ENCODE measurements at places on chromosomes 16 and 17.

GRCh38 chr16:31519759-31520431 lies 7.8 kb upstream of the AHSP start:
- no peak for DNase-seq

- DNase-seq, result no peak
These were observed 391.3 kb upstream of the CDH5 start for GRCh38 chr16:65975049-65975708.

- DNase-seq, result no peak
These were observed 8.3 kb downstream of the CBFA2T3 start for GRCh38 chr16:88968589-88969280.

DNA sequence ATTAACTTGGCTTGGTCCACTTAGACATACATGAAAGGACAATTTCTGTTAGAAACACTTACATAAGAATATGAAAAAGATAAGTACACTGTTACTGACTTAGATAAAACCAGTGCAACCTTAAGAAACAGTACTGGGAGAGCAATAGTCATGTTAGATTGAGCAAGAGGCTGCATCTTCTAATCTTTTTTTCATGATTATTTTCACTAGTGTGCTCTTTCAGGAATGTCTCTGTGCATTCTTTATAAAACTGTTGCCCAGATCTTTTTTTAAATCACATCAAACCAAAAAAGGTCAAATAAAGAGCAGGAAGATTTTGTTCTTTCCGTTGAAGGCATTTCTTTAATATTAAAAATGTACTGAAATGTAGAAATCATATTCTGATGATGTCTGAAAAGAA lies 100.7 kb upstream of the AXIN2 start:
- DNase-seq, result no peak

DNA sequence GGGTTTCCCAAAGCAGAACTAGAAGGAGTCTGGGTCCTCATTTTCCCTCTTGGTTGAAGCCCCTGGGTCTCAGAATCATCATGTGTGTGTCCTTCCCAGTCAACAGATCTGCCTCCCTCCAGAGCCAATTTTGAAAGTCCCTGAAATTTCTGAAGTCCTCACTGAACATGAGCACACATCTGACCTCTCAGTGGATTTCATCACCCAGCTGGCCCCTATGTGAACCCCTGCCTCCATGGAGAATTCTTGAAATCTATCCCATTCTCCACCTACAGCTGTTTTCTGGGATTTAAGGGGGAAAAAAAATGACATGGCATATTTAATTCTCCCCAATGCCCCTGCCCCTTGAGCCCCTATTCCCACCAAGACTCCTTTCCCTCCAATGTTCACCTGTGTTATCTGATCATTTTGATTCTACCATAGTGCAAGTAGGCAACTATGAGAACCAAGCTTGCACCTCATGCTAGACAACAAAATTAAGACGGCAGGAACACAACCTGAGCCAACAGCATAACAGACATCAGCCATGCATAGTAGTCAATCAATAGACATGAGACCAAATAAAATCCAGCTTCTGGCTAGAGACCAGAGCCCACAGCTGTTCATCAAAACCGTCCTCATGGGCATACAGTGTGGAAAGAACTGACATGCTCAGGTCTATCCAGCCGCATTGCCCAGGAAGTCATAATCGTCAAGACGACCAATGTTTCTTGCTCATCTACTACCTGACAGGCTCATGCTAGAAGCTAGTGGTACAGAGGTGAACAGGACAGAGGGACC lies 14.9 kb downstream of the SOX9 start:
- no peak for DNase-seq

DNA sequence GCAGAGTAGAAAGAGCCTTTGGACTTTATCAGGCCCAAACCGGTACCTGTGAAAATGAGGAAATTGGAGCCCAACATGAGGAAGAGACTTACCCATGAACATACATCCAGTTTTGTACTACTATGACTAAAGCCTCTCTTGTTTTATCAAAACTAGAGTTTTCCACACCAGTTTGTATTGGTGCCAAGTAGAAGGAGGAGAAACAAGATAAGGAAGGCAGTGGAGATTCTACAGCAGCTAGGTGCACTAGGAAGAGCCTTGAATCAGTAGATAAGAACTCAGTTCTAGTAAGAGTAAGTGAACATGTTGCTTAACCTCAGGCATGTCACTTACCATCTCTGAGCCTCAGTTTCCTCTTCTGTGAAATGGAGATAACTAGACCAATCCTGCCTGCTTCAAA lies 13.7 kb upstream of the TMEM132E start:
- DNase-seq, result no peak

DNA sequence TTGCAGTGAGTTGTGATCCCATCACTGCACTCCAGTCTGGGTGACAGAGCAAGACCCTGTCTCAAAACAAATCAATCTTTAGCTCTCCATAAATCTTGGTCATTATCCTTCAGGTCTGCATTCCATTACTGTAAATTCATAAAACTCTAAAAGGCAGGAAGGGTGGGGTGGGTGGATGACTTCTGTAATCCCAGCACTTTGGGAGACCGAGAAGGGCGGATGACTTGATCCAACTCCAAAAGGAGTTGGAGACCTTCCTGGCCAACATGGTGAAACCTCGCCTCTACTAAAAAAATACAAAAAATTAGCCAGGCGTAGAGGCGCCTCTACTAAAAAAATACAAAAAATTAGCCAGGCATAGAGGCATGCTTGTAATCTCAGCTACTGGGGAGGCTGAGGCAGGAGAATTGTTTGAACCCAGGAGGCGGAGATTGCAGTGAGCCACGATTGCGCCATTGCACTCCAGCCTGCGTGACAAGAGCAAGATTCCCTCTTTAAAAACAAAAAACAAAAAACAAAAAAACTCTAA lies 2.2 kb upstream of the UBE2Z start:
- DNase-seq, result no peak

DNA sequence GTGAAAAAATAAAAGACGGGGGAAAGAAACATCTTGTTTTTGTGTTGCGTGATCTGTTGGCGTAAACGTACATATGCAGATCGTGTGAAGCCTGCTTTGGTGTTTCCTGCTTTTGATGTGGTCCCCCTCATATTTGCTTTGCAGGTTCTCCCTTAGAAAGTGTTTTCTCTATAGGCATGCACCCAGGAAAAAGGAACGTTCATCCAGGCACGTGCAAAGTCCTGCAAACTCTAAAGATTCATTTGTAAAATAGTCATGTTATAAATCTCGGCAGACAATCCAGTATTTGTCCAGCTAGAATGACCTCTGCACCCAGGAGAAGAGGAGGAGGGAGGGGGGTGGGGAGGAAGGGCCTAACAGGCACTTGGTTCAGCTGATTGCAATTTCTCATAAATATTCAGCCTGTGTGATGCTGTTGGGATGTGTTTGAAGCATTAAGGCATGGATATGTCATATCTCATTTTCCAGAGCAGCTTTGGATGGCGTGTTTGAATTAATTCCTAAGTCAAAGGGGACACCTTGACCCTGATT lies 40.3 kb upstream of the DDX52 start:
- DNase-seq, result no peak

Data from epithelial cell of prostate (primary cell).